Endodermal cell (in vitro differentiated cells): ENCODE measurements at places on chromosomes 2 and 18.

DNA sequence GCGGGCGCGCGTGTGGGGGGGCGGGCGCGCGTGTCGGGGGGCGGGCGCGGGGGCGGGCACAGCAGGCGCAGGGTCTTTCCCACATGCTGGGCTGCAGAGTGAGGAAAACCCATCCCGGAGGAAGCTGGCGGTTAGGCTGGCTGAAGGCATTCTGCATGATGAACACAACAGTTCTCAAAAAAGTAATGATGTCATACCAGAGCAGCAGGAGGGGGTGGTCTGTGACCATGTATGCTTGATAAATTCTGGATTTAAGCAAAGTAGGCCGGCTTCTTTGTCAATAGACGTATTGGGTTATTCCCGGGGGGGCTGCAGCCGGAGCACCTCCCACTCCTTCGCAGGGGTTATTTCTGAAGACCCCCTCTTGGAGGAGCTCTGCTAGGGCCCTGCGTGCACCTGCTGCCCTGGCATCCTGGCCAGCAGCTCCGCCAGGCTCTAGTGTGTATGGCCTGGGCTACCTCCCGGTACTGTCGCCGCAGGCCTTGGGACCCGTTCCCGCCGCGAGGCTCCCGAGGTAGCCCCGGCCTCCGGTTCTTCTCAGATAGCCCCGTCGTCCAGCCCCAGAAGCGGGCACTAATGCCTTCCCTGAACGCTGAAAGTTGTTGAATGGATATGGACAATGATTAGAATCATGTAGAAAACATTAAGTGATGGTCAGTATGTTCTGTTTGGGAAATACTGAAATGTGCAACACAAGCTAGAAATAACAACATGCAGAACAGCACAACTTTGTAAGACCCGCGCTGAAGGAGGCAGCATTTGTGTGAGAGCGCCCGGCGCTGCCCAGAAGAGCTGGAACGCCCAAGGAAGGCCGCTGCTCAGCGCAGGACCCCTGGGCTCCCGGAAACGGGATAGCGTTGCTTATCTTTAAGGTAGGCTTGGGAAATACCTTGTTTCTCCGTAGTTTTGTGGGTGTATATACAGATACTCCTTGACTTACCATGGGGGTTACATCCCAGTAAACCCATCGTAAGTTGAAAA lies 101.4 kb upstream of the RAB6C start:
- DNase-seq: peak; percentile 44

GRCh38 chr2:117492209-117492851 lies 322.2 kb upstream of the DDX18 start:
- DNase-seq: no peak

GRCh38 chr2:46002507-46002883 lies 294.7 kb upstream of the EPAS1 start:
- DNase-seq: no peak

GRCh38 chr2:224584111-224584784 lies 915 bp downstream of the CUL3 start:
- DNase-seq: peak; percentile 66

DNA sequence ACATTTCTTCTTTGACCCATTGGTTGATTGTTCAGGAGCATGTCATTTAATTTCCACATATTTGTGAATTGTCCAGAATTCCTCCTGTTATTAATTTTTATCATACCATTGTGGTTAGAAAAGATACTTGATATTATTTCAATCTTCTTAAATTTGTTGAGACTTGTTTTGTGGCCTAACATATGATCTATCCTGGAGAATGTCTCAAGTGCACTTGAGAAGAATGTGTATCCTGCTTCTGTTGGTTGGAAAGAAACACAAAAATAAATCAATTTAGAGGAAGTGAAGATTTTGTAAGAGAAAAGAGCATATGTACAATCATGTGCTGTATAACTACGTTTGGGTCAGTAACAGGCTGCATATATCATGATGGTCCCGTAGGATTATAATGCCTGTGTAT lies 118.6 kb upstream of the CDC42EP3 start:
- DNase-seq: no peak

- no peak for DNase-seq
These were observed 1.6 kb downstream of the PKDCC start for GRCh38 chr2:42049221-42050009.

DNA sequence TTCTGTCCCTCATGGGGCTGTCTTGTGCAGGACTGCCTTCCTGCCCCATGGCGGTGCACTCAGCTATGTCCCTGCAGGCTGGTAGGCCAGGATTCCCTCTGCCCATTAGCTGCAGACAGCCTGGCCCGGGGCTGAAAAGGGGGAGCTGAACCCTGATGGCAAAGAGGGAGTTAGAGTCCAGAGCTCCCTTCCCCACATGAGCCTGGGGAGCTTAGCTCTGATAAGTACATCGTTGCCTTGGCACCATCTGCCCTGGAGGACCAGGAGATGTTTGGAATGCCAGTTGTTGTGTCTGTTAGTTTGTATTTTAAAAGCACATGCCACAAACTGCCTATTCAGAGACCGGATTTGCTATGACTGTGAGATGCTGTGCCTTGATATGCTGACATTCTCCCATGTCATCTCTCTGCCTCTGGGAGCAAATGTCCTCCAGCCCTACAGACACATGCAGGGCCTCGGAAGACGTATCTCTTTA lies 65.1 kb upstream of the AFF3 start:
- DNase-seq: no peak

- DNase-seq: peak; percentile 70
These were observed 23.4 kb upstream of the CYP1B1 start for GRCh38 chr2:38099099-38100028.

DNA sequence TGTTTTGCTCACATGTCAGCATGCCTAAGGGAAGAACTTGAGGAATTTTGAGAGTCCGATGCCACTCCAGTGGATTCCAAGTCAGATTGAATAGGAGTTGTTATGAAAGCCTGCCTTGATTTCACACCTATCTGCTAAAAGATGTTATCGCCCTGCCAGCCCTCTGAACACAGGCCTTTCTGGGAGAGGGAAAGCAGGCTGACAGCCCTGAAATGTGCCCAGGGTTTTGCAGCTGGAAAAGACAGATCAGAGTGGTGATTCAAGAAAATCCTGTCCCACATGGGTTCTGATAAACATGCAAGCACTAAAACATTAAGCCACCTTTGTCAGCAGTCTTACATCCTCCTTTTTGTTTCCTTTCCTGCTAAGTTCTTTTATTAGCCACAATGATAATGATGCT lies 1752.9 kb upstream of the CELF4 start:
- peak; percentile 48 for DNase-seq

- no peak for DNase-seq
These were observed 508.4 kb upstream of the ZEB2 start for GRCh38 chr2:145028101-145028920.

DNA sequence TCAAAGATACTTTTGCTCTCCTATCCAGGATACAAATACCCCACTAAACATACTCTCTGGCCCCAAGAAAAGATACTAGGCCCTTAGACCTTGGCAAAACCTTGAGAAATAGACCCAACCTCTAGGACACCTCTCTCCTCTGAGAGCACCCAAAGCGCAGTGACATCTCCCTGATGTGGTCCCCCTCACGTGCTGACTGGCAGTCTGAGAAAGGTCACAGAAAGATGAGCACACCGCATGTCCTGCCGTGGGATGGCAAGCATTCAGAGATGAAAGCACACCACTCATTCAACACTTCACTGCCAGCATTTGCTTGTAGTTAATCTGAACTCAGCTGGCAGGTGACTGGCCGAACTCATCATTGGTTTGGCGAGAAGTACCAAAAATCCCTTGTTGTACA lies 6.1 kb upstream of the TBC1D8 start:
- DNase-seq: no peak

GRCh38 chr2:20446255-20446916 lies 488 bp upstream of the RHOB start:
- DNase-seq: no peak

- DNase-seq: no peak
These were observed 81.7 kb downstream of the COL4A4 start for GRCh38 chr2:227082286-227082685.
